ENCODE measurements at places on chromosomes 5 and 9. TPM values are rescaled to one million over a fixed set of nuclear protein-coding genes. Genes with fewer than 3 reads are reported as not detected.

CYSRT1 gene
- 65.7 TPM for total RNA-seq

KCNV2 gene
- total RNA-seq: not detected

RPL7A gene
- 2,509 TPM for total RNA-seq

HSPA4 gene
- total RNA-seq: 50.2 TPM

IFNB1 gene
- not detected for total RNA-seq

GRCh38 chr9:79885093-79885857 lies 313.5 kb downstream of the TLE4 start:
- DNase-seq: no peak

DNA sequence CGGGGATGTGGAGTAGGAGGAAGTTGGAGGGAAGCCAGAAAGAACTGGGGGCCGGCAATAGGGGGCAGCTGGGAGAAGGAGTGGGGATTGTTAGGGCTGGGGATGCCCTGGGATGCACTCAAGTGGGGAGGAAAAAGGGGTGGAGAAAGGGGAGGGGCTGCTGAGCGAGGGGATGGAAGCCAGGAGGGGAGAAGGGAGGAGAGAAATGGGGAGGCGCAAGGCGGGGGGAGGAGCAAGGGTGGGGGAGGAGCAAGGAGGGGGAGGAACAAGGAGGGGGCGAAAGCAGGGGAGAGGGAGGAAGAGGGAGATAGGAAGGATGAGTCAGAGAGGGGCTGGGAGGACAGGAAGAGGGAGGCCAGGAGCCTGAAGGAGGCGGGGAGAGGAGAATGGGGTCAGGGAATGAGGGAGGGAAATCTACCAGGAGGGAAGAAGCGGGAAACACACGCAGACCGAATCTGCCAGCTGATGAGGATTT lies 1.6 kb downstream of the IRX4 start:
- DNase-seq: no peak

- DNase-seq: no peak
Measured at GRCh38 chr5:131994533-131995226, 16.8 kb downstream of the ACSL6 start.

DNA sequence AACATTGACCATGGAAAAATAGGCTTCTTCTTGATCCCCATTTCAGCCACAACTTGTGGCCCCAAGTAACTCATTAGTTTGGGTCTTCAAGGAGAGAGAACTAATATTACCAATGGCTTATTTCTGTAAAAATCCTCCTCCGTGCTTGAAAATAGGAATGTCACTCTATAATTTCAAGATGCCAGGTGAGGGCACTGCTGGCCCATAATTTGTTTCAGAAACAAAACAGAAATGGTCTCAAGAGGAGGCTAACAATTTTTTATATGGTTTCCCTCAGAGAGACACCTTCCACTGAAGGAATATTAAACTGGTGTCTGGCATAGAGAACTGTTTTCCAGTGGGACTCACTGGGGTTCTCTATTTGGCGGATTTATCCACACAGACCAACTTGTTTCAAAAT lies 437.0 kb upstream of the TRPC7 start:
- no peak for DNase-seq

- DNase-seq: no peak
Measured at GRCh38 chr9:36021968-36022367, 14.7 kb upstream of the RECK start.

DNA sequence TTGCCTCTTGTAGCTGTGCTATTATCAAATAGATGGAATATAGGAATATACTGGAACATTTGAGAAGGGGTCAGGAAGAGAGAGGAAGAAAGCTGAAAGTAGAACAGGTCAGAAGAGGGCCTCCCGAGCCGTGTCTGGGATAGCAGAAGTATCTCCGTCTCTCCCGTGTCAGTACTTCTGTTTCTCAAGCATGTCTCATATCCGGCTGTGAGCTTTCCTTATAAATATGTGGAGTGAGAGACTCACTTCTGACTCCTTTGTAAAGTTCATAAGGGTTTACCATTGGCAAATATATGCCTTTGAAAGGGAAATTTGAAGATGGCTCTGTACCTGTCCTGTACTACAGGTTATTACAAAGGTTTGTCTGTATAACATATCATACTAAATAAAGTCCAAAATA lies 50.3 kb downstream of the MOCS2 start:
- no peak for DNase-seq

- DNase-seq: no peak
Measured at GRCh38 chr9:137882506-137882821, 4.9 kb downstream of the CACNA1B start.

EIF4E1B gene
- not detected for total RNA-seq

DNA sequence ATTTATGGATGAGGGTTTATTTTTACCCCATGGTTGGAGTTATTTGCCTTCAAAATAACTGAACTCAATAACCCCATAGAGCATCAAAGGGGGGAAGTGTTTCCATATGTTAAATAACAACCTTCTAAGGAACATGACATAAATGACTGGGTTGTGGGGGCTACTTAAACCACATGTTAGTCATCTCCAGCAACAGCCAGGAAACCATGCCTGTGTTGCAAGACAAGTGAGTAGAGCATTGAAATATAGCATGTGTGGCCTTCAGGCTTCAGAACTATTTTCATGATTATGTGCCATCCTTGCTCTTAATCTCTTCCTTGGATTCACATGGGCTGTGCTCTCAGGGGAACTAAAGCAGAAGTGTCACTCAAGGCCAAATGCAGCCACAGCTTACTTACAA lies 431.2 kb downstream of the AGTPBP1 start:
- no peak for DNase-seq

ANKRD31 gene
- total RNA-seq: 0.21 TPM

GRCh38 chr5:169160405-169160901 lies 140.5 kb downstream of the SLIT3 start:
- no peak for DNase-seq

SOHLH1 gene
- not detected for total RNA-seq

TAF11L13 gene
- not detected for total RNA-seq

CER1 gene
- total RNA-seq: not detected

- DNase-seq: no peak
Measured at GRCh38 chr9:129901993-129902739, 66.9 kb downstream of the USP20 start.

GRCh38 chr5:116135344-116135743 lies 50.5 kb downstream of the COMMD10 start:
- DNase-seq: no peak

SGTB gene
- 5.0 TPM for total RNA-seq

ETF1 gene
- total RNA-seq: 75.6 TPM

DNA sequence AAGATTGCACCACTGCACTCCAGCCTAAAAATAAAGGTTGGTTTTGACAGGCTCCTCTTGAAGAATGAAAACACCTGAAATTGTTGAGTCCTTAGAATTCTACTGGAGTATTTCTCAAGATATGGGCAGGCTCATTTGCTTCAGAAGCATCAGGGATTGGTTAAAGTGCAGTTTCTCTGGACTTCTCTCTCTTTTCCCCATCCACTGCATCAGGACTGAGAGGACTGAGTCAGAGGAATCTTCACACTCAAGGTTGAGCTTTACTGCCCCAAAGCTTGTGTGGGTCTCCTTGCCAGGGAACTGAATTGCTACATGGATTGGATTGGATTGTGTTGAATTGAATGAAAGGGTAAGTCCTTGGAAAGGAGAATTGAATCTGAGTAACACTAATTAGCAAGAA lies 7.5 kb upstream of the CCDC69 start:
- no peak for DNase-seq

DNA sequence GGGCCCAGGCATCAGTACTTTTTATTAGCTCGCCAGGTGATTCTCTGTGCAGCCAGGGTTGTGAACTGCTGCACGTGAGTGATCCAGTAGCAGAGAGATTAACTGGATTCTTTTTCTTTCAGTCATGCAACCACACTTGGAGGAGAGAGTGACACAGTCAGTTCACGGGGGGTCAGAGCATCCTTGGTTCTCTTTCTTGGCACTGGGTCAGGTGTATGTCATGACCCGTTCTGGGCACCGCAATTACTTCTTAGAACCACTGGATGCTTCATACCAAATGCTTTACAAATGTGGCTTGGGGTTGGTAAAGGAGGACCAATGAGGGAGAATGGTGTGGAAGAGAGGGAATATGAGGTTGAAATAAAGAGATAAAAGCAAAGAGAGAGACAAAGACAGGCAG lies 368.7 kb downstream of the MLLT3 start:
- no peak for DNase-seq

- no peak for DNase-seq
Measured at GRCh38 chr5:19918780-19919179, 69.2 kb downstream of the CDH18 start.

PFN3 gene
- total RNA-seq: not detected

DNA sequence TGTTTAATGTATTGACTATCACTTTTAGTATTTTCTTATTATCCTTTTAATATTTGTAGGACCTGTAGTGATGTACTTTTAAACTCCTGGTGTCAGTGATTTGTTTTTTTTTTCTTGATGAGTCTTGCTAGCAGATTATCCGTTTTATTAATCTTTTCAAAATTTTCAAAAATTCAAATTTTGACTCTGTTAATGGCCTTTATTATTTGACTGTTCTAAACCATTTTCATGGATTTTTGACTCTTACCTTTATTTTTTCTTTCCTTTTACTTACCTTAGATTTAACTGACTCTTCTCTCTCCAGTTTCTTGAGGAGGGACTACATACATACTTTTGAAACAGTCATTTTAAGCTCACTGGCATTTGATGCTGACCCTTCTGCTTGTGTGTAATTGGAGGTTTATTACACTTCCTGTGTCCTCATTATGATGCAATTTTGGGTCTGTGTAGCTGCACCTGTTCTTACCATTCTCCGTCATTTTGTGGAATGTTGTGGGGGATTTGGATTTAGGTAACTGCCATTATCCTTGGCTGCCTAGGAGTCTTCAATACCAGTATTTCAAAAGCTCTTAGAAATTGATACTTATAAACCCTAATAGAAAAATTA lies 32.0 kb upstream of the EXOC3 start:
- no peak for DNase-seq

DNA sequence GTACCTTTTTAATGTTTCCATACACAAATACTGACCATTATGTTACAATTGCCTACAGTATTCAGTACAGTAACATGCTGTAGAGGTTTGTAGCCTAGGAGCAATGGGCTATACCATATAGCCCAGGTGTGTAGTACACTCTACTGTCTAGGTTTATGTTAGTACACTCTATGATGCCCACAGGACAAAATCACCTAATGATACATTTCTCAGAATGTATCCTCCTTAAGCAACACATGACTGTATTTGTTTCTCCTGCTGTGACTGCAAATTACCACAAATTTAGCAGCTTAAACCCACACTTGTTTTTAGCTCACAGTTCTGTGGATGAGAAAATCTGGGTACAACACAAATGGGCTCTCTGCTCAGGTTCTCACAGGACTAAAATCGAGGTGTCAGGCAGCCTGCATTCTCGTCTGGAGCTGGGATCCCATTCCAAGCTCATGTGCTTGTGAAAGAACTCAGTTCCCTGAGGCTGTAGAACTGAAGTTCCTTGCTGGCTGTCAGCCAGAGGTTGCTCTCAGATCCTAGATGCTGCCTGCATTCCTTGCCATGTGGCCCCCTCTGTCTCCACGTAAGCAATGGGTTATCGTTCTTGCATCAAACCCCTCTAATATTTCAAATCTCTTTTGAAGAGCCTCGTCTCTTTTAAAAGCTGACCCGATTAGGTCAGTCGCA lies 38.6 kb upstream of the PIK3R1 start:
- no peak for DNase-seq

DNA sequence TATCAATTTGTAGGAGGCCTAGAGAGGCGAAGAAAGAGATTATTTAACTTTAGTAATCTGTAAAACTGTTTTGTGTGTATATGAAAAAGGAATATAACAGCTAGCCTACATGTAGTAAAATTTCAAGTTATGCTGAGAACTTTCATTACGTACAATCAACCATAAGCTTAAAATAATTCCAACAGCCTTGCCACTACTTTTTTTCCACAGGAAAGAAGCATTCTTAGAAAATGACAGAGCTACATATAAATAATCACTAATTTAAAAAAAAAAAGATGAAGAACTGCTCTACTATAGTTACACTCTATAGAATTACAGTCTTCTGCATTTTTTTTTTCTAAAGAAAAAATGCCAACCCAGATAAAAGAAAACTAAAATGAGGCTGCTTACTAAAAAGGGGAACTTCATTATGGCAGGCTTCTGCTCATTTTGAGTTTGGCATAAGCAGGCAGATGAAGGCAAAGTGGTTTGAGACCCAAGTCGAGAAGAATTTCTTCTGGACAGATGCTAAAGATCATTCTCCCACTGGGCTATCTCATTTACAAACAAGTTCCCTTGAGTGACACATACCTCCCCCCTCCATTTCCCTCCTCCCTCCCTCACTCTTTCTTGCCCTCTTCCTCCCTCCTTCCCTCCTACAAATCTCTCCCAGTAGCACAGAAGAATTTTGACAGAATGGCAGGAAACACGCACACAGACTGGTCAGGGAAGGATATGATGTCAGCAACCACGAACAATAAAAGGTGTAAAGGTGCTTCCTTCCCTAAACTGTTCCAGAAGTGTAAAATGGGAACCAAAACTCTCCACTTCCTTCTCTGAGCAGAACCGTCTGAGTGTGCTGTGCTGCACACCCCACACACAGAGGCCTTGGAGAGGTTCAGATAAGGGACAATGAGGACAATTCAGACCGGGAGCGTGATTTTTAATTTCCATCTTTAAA lies 56.1 kb downstream of the MEF2C start:
- DNase-seq: no peak

- DNase-seq: no peak
Measured at GRCh38 chr5:123827811-123828210, 315.8 kb downstream of the CSNK1G3 start.

GPR107 gene
- 24.6 TPM for total RNA-seq

DNA sequence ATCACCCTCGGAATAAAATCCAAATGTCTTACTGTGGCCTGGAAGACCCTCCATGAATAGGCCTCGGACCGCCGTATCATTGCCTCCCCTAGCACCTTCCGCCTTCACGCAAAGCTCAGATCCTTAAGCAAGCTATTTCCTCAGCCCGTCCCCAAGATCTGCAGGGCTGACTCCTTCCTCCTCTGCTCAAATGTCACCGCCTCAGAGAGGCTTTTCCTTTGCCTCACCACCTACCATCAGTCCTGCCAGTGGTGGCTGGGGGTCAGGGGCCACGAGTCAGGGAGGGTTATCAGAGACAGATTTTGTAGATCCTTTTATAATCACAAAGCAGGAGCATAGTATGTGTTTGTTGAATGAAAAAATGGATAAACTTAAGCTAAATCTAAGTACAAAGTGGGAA lies 74.4 kb upstream of the KIF2A start:
- no peak for DNase-seq

DNA sequence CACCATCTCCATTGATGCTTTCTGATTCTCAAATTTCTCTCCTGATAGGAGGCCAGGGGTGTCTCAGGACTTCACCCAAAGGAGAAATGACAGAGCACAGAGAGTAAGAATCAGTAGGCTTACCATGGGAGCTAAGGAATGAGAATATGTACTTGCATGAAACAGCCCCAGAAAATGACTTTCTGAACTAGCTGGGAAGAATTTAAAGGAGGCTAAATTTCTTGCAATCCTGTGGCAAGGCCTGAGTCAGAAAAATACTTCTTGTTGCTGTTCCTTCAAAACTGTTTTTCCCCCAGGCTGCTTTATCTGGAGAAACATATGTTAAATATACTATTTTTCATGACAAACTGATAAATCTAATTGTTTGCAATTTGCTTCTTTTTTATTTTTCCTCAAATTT lies 53.4 kb upstream of the FBXL7 start:
- no peak for DNase-seq

- no peak for DNase-seq
Measured at GRCh38 chr5:34804913-34805312, 34.1 kb upstream of the TTC23L start.

Data from suprapubic skin (tissue), 4 donors.